ENCODE measurements at places on chromosomes 11 and 22.

- peak; percentile 52 for DNase-seq
These were observed 2.2 kb upstream of the TRIM3 start for GRCh38 chr11:6475936-6476335.

GRCh38 chr11:126598344-126599216 lies 243.1 kb downstream of the ST3GAL4 start:
- no peak for DNase-seq

DNA sequence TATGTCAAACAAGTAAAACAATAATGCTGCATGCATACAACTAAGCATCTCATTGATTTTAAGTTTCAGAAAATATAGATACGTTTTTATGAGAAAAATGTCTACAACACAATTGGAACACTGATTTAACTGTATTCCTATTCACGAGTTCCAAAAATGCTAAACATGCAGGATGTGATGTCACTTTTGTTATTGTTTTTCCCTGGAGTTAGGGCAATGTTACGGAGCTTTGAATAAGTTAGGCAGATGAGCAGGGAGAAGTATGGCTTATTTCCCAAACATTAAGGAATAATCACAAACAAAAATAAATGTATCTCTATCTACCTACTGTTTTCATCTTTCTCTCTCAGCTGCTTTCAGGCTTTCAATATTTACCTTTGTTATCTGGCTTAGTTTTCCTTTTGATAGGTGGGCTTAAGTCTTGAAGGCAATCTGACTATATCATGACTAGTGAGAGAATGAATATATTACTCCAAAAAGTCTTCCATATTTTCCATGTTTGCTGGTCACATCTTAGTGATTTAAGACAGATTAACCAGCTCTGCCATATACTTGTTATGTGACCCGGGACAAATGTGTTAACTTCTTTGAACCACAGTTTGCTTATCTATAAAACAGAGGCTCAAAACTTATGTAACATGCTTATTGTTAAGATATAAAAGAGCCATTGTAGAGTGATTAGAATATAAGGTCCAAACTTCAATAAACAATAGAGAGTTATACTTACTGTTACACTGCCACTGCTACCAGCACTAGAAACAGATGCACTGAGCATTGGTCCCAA lies 854.4 kb upstream of the CCDC90B start:
- DNase-seq = no peak

DNA sequence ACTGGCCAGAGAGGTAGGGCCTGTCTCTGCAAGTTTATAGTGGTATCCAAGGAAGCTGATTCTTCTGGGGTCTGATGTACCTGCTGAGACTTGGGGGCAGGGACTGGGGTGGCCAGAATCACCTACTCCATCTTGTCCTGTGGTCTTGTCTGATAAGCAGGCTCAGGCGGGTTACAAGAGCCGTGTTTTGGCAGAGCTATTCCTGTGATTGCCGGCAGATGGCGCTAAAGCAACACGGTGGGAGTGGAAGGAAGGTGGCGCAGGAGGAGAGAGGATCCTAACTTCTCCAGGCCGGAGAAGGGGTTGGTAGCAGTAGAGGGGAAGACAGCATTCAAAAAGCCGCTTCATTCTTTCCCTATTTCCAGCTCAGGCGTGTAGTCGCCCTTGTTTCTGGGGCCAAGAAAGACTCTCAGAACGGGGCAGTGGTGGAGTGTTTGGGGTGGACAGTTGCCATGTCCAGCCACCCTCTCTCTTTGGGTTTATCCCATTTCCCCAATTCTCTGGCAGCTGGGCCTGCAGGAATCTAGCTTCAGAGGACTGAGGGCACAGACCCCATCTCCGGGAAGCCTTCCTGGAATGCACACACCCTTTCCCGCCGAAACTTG lies 15.1 kb downstream of the CHRM1 start:
- peak; percentile 73 for DNase-seq

GRCh38 chr11:111446404-111447111 lies 65.6 kb downstream of the BTG4 start:
- peak; percentile 88 for DNase-seq

DNA sequence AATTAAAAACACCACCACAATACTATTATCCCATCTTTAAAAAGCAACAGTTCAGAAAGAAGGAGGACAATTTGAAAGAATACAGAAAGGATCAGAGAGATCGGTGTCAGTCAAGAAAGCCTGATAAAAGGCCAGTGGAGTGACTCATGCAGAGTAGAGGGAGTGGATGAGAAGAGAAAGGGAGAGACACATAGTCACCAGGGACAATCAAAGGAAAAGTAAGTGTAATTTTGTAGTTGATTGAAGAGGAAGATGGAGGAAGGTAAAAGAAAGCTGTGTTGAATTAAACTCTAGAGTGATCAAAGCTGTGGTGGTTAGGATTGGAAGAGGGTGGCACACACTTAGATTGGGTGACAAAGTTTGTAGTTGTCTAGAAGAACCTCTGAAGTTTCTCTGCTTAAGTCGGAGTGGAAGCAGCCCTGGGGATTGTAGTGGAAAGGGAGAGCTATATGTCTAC lies 14.1 kb downstream of the SPECC1L start:
- no peak for DNase-seq

DNA sequence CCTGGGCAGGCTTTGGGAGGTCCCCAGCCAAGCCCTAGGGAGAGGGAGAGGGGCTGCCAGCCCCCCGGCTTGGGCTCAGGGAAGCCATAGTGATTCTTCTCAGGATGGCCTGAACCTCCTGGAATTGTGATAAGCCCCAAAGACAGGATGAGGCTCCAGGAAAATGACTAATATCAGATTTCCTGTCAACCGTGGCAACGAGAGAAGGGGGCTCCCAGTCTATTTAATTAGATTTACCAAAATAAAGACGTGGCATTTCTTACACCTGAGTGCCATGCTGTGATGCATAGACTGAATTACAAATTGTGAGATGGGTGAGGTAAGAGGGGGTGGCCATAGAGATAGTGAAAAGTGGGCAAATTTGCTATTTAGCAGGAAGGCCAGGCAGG lies 20.4 kb downstream of the SERPINH1 start:
- no peak for DNase-seq

GRCh38 chr11:92045301-92045700 lies 179.3 kb upstream of the FAT3 start:
- no peak for DNase-seq

- no peak for DNase-seq
These were observed 13.3 kb downstream of the IL10RA start for GRCh38 chr11:117999354-117999993.

GRCh38 chr11:32188785-32189184 lies 97.9 kb downstream of the RCN1 start:
- no peak for DNase-seq

DNA sequence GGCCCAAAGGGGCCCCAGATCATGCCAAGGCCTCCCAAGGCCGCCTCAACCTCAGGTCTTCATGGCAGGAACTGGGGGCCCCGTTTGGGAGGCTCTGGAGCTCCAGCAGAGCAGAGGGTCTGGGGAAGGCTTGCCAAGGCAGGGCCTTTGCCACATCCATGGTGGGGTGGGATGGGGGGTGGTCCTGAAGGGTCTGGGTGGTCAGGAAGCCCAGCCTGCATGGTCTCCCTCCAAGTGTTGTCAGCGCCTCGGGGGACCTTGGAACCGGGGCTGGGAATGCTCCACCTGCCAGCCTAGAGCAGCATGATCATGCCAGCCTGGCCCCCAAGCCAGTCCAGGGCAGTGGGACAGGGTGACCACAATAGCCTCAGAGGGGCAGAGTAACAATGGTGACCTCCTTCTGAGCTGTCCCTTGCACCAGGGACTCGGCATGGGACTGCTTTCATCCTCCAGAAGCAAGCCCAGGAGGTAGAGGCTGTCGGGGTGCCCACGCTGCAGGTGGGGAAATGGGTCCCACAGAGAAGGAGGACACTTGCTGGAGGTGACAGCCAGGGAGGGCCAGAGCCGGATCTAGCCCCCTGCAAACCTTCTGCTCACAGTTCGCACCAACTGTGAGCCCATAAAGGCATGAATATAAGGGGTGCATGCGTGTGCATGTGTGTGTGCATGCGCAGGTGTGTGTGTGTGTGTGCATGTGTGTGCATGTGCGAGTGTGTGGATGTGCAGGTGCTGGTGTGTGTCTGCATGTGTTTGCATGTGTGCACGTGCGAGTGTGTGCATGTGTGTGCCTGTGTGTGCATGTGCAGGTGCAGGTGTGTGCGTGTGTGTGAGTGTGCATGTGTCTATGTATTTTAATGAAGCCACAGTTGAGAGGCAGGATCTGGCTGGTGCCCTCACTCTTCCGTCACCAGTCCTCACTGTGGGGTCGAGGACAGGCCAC lies 63.8 kb downstream of the MYEOV start:
- no peak for DNase-seq

DNA sequence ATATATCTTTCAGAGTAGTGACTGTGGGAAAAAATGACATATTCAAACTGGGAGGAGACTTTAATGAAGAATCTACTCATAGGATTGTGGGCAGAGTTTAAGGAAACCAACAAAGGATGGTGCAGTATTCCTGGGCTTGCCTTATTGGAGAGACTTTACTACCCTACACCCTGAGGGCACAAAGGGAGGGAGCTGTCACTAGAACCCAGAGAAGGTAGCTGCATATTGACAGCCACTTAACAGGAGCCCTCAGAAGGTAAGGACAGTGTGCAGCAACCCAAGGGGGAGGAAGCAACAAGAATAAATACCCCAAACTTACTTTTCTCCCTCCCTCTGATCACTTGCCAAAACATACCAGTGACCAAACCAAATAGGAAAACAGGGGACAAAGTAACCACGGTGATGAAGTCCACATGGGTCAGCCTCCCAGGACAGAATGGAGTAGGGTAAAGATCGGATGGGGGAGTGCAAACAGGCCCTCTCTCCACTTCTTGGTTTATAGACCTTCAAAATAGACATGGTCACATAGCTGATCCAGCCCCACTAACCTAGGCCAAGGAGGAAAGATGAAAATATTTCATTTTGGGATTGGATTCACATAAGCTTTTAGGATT lies 121.8 kb upstream of the SESN3 start:
- no peak for DNase-seq

GRCh38 chr11:75147191-75147874 lies 3.6 kb upstream of the SLCO2B1 start:
- no peak for DNase-seq

- DNase-seq = peak; percentile 17
These were observed 58.7 kb upstream of the PRODH start for GRCh38 chr22:18994701-18995326.

DNA sequence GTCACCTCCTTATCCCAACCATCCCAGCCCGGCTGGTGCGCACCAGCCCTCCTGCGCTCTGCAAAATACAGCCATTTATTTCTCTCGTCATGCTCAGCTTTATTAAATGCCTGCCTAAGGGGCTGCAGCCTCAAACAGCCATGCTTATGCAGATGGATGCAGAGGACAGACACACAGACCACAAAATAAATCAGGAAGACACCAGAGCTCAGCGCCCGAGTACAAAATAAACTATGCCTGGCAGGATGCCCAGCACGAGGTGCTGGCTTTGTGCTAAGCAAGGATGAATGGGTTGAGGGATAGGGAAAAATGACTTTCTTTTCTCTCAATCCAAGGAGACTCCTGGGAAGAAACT lies 70.5 kb downstream of the RPUSD4 start:
- no peak for DNase-seq

- DNase-seq = no peak
These were observed 276.5 kb upstream of the MTNR1B start for GRCh38 chr11:92692826-92693546.

DNA sequence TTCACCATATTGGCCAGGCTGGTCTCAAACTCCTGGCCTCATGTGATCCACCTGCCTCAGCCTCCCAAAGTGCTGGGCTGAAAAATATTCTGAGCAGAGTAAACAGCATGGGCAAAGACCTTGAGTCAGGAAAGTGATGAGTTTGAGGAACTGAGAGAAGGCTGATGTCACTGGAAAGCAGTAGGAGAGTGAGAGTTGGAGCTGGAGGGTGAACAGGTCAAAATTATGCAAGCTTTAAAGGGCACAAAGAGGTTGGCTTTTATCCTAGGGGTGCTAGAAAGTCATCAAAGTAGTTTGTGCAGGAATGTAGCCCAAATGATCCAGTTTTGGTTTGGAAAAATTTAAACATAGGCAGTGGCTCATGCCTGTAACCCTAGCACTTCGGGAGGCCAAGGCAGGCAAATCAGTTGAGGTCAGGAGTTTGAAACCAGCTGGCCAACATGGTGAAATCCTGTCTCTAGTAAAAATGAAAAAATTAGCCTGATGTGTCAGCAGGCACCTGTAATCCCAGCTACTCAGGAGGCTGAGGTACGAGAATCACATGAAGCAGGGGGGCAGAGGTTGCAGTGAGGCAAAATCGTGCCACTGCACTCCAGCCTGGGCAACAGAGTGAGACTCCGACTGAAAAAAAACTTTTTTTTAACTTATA lies 44.7 kb upstream of the CXCR5 start:
- no peak for DNase-seq

GRCh38 chr11:203056-203944 lies 3.9 kb downstream of the BET1L start:
- no peak for DNase-seq
